Inflammatory macrophage treated with lipopolysaccharide for 4 hours (primary cell): ENCODE measurements at places on chromosomes 12 and 14.

GRCh38 chr12:94674835-94675234 is 24.5 kb upstream of the TMCC3 start:
- DNase-seq, result peak; percentile 78

DNA sequence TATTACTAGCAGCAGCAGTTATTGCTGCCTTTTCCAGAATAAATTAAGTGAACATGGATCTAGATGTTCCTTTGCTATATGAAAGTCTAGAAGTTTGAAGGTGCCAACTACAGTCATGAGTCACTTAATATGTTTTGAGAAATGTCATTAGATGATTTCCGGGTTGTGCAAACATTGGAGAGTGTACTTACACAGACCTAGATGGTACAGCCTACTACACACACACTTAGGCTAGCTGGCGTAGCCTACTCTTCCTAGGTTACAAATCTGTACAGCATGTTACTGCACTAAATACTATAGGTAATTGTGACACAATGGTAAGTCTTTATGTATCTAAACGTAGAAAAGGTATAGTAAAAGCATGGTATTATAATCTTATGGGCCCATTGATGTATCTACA is 368.1 kb downstream of the PDZRN4 start:
- no peak for DNase-seq

- DNase-seq, result no peak
These were observed 280.6 kb upstream of the RTL1 start for GRCh38 chr14:101184104-101184455.

GRCh38 chr14:22500525-22500924 is 88.5 kb downstream of the DAD1 start:
- no peak for DNase-seq

- DNase-seq, result no peak
These were observed 134.8 kb downstream of the DUSP6 start for GRCh38 chr12:89217472-89217871.

DNA sequence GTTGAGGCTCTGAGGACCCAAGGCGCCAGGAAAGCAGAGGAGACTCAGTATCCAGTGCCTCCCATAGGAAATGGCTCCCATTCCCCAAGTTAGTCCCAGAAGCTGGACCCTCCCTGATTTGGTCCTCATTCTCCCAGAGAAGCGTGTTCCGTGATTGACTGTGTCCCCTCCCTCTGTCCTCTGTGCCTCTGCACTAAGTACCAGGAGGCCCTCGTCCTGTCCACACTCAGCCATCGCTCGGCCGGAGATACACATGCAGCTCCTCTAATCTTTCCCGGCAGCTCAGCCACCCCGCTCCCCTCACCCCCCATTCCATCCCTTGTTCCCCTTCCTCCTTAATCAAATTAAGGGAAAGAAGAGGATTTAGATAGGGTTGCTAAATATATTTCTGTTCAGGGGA is 28.3 kb upstream of the ATP2A2 start:
- no peak for DNase-seq

DNA sequence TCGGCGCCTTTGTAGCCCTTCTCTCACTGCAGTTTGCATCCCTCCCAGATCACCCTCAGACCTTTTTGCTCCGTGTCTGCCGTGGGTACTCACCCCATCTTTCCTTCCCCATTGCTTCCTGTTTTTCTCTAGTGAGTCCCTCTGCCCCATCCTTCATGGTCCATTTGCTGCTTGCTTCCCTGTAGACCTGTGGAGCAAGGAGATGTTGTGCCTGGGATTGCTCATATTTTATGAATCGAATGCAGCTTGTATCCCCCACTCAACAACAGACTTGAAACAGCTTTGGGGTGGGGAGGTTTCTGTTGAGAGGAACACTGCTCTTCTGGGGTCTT is 661 bp downstream of the DENR start:
- peak; percentile 7 for DNase-seq

GRCh38 chr12:25458047-25458552 is 95.0 kb downstream of the LMNTD1 start:
- peak; percentile 10 for DNase-seq

DNA sequence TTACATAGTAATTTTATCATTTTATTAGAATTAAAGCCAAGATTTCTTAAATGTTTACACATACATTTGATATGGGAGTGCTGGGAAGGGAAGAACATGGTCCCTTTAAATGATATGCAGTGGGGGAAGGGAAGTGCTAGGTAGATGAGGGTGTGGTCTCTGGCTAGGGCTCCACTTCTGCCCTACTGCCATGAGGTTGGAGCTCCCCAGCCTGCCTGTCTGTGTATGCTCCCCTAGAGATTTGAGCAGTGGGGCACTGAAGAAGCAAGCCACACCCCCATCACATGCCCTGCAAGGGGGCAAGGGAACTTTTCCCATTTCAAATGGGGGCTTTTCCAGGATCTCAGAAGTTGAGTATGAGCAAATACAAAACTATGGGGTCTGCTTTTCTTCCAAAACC is 25.5 kb downstream of the CLECL1 start:
- no peak for DNase-seq

- DNase-seq, result peak; percentile 2
These were observed 21.8 kb downstream of the SENP1 start for GRCh38 chr12:48084066-48084465.

- DNase-seq, result no peak
These were observed 10.0 kb upstream of the AMHR2 start for GRCh38 chr12:53413485-53414204.

GRCh38 chr14:96194657-96195431 is 9.8 kb upstream of the BDKRB2 start:
- DNase-seq, result no peak

GRCh38 chr12:133026996-133027395 is 10.3 kb upstream of the ZNF84 start:
- DNase-seq, result no peak

DNA sequence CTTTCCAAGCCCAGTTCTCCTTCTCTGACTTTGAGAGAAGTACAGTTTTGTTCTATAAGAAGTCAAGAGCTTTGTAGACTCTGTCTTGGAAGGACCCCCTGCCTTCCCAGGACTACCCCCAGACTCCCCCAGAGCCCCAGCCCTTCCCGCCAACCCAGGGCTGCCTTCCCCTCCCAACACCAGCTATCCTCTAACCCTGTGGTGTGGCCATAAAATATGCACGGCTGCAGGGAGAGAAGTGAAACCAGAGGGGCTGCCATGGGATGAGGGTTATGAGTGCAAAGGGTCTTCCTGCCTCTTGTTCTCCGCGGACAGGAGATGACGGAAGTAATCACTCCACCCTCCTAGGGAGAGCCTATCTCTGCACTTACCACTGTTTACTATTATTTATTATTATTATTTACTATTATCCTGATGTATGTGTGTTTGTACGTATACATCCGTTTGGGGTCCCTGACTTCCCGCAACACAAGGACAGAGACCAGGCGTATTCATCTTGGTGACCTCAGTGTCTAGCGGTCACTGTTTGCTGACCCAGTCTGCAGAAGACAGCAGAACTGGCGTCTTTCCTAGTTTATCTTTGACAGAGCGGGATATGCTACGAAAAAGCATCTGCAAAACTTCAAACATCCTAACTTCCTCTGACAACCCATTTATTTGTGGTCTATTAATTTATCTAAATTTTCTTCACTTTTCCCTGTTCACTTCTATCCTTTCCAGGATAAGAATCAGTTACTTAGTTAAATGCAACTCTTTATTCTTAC is 3.5 kb upstream of the SCNN1A start:
- peak; percentile 35 for DNase-seq

DNA sequence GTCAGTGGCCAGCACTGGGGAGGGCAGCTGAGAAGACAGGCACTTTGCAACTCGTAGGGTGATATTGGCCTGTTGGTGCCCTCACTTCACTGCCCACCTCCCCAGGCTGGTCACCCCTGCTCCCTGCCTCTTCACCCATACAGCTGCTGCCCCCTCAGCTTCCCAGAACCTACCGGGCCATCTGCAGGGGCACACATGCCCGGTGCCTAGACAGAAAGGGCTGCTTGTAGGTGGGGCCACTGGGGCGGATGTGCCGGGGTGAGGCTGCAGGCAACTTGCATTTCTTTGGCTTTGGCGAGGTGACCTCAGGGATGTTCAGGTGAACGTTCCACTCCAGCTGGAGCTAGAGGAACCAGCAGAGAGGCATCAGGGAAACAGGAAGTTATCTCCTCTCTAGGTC is 17.2 kb downstream of the FAM186B start:
- no peak for DNase-seq

DNA sequence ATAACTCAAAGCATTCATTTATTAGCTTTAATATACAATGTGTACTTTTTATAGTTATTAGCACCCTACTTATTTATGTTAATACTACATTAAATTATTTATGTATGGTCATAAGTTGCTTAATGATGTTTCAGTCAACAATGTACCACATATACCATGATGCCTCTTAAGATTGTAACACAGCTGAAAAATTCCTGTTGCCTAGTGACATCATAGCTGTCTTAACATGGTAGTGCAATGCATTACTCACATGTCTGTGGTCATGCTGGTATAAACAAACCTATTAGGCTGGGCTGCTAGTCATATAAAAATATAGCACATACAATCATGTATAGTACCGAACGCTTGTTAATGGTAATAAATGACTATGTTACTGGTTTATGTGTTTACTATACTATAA is 120.4 kb downstream of the ANO6 start:
- DNase-seq, result peak; percentile 86

DNA sequence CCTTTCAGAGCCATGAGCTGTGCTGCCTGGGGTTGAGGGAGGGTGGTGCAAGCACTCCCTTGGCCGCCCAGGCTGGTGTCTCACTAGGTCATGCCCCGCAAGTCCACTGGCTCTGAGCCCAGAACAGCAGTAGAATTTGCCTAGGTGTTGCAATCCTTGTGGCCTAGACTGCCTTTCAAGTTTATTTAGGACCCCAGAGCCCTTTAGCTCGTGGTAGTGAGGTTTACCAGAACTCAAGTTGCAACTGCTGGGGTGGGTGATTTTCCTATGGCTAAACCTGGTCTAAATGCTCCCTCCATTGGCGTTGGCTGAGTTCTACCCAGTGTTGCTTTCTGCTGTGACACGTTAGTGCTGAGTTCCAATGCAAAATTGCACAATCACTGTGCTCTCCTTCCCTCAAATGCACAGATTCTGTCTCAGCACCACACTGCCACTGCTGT is 287.2 kb downstream of the BCAT1 start:
- peak; percentile 95 for DNase-seq

DNA sequence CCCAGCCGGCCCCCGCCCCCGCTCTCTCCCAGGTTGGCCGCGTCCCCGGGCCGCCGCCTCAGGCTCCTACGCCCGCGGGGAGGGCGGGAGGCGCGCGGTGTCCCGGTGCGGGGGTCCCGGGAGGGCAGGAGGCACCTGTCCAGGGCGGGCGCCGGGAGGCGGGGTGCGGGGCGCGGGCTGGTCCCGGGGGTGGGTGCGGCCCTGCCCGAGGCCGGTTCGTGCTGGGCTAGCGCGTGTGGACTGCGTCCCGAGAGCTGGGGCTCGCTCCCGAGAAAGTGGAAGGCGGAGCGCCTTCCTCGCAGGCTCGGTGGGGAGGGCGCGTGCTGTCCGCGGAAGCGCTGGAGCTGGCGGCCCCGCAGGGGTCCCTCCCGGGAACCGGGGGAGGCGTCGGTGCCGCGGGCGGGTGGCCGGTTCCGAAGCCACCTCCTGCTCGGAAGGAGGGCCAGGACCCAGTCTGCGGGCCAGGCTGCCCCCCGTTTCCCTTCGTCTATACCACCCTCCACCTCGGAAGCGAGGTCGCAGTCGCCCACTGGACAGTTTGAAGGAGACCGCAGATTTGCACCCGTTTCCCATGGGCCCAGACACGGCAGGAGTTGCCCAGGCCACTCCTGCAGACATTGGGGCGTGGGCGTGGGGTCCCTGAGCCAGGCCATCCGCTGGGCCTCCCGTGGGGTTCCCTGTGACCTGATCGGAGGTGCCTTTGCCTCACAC is 636 bp downstream of the ZFYVE21 start:
- DNase-seq, result peak; percentile 44

- no peak for DNase-seq
These were observed 6.1 kb downstream of the CFAP73 start for GRCh38 chr12:113155646-113156045.

DNA sequence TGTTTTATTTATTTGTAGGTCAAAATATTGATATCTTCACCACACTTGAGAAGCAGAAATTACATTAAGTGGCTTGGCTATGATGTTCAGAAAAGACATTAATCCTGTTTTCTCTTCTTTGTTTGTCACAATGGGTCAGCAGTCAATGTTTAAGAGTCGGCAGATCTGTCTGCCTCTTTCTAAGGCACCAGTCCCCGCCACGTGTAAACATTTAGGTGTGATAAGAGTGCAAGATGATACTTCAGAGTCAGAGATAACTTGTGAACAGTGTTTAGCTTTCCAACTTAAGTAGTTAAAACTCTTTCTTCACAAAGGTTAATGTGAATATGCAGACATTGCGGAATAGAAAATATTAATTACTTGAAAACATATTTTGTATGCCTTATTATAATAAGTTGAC is 160.9 kb downstream of the OTOGL start:
- DNase-seq, result no peak

DNA sequence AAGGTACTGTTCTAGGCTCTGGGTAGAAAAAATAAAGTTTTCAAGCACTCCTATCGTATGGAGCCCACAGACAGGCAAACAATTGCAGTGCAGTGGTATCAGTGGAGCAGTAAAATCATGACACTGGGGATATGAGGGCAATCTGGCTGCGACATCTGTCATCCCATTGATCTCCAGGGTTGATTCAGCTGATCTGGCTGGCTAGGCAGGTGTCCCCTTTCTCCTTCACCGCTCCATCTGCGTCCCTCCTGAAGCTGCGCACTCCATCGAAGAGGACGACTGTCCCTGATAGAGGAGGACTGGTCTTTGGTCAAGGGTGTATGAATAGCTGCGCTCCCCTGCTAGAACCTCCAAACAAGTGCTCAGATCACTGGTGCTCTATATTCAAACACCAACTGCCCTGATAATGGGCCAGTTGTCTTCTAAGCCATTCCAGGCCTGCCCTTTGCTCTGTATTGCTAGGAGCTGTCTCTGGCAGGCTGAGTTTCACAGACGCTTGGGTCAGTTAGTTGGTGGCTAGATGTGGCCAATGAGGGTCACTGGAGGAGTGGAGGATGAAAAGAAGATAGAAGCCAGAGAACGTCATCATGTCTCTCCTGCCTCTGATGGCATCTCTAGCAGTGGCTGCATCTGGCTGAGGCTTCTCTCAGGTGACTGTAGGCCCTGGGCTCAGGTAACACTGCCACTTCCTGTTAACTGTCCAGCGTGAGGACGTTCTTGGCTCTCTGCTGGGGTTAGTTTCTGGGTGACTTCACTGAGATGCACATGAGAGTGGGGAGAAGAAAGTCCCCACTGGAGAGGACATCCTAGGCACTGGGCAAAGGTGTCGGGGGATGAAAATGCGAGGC is 205.0 kb upstream of the FOXN3 start:
- DNase-seq, result no peak

DNA sequence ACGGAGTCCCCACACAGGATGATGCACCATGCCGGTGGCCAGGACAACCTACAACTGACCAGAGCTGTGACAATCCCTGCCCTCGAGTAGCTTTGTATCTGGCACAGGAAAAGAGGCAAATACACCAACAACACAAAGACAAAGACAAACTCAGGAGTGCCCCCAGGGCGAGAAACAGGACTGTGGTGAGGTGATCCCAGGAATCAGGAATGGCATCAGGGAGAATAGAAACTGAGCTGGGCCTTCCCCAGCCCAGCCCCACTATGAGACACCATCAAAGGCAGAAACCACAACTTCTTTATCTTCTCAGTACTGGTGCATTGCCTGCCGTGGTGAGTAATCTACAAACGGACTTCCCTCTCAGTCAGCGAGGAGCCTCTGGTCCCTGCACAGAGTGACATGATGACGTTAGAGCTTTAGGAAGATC is 157.7 kb downstream of the TTC7B start:
- DNase-seq, result peak; percentile 93
